ENCODE measurements at places on chromosomes 13 and 19.

- peaks cover 4% of the 10 kb centered on the region for H3K4me1 ChIP-seq
- no peak overlapping the region for H3K4me3 ChIP-seq
- ATAC-seq, result no peak
- no peak overlapping the region for H3K27ac ChIP-seq
- no peaks in the 10 kb centered on the region for H3K36me3 ChIP-seq
Observed at GRCh38 chr19:35109395-35110112, 6.1 kb upstream of the FXYD3 start.

DNA sequence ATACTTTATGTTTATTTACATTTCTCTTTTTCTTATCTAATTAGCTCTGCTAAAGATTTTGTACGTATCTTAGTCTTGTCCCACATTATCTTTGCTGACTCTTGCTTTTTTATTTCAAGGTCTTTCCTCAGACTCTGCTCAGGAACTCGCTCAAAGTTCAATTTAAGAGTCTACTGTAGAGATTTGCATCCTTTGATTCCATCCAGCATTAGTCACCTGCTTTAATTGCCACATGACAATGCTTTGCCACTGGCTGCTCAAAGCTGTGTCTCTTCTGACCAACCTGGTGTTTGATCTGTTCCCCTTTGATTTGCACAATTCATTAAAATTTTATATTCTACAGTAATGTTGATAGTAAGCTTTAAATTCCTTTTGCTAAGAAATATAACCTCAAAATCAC lies 157.9 kb upstream of the FREM2 start:
- no peaks in the 10 kb centered on the region for H3K4me1 ChIP-seq
- H3K4me3 ChIP-seq, result no peak overlapping the region
- no peaks in the 10 kb centered on the region for H3K27me3 ChIP-seq
- ATAC-seq, result no peak
- H3K27ac ChIP-seq, result no peak overlapping the region
- H3K36me3 ChIP-seq, result no peaks in the 10 kb centered on the region

DNA sequence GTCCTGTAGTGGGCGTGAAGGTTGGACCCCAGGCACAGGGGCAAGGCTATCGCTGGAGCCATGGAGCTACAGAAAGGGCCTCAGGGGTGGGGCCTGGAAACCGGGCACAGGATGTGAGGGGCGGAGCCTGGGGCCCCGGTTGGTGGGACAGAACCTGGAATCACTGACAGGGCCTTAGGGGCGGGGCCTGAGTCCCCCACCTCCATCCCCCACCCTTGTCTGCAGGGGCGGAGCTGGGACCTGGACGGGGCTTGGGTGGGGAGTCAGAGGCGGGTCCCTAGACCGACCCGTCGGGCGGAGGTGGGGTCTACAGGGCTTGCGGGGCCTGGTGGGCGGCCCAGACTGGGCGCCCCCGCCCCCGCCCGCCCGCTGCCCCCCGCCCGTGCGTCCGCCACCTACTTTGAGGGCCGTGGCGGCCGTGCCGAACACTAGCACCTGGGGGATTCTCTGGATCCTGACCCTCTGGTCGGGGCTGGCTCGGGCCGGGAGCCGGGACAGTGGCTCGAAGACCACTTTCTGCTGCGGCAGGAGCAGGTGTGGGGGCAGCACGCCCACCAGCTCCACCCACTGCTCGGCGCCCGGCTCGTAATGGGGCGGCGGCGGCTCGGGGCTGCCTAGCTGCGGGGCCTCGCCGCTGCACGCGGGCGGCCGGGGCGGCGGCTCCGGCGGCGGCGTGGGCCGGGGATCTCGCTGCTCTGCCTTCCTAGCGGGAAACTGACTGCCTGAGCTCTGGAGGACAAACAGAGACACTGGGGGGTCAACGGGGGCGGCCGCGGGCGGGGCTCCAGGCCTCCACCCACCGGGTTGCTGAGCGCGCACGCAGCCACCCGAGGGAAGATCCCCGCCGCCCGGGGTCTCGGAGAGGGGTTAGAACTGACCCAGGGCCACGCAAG lies 26.3 kb downstream of the DCAF15 start:
- H3K4me3 ChIP-seq, result peak overlapping the region; percentile 59
- no peaks in the 10 kb centered on the region for H3K27me3 ChIP-seq
- peak overlapping the region; percentile 81 for H3K27ac ChIP-seq
- peak; percentile 59 for ATAC-seq

GRCh38 chr13:34152996-34153395 lies 335.0 kb downstream of the RFC3 start:
- no peak overlapping the region for H3K27ac ChIP-seq
- ATAC-seq, result no peak
- H3K4me1 ChIP-seq, result peaks cover 8% of the 10 kb centered on the region
- H3K27me3 ChIP-seq, result peaks cover 9% of the 10 kb centered on the region

- H3K4me1 ChIP-seq, result peaks cover 72% of the 10 kb centered on the region
- no peak overlapping the region for H3K4me3 ChIP-seq
- no peaks in the 10 kb centered on the region for H3K27me3 ChIP-seq
Observed at GRCh38 chr13:40622761-40623160, 43.7 kb downstream of the FOXO1 start.

DNA sequence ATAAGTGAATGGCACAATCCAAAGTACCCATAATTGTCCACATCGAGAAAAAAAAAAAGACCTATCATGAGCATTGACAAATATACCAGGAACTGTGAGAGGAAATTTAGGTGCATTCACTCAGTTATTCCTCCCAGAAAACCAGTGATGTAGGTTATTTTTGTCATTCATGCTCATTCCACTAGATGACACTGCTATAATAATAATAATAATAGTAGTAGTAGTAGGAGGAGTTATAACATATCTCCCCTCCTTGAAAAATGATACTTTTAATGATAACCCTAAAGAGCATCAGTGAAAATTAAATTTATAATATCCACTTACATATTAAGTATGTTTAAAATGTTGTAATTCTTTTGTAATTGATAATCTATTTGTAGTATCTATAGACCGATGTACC lies 463.9 kb upstream of the MIR17HG start:
- no peak overlapping the region for H3K4me3 ChIP-seq
- ATAC-seq, result no peak
- no peak overlapping the region for H3K27ac ChIP-seq
- H3K4me1 ChIP-seq, result no peaks in the 10 kb centered on the region
- no peaks in the 10 kb centered on the region for H3K27me3 ChIP-seq

- no peaks in the 10 kb centered on the region for H3K4me1 ChIP-seq
- no peak for ATAC-seq
- H3K36me3 ChIP-seq, result no peaks in the 10 kb centered on the region
- peak overlapping the region; percentile 23 for H3K4me3 ChIP-seq
- H3K27ac ChIP-seq, result no peak overlapping the region
Observed at GRCh38 chr19:5492635-5493409, 37.6 kb downstream of the ZNRF4 start.

DNA sequence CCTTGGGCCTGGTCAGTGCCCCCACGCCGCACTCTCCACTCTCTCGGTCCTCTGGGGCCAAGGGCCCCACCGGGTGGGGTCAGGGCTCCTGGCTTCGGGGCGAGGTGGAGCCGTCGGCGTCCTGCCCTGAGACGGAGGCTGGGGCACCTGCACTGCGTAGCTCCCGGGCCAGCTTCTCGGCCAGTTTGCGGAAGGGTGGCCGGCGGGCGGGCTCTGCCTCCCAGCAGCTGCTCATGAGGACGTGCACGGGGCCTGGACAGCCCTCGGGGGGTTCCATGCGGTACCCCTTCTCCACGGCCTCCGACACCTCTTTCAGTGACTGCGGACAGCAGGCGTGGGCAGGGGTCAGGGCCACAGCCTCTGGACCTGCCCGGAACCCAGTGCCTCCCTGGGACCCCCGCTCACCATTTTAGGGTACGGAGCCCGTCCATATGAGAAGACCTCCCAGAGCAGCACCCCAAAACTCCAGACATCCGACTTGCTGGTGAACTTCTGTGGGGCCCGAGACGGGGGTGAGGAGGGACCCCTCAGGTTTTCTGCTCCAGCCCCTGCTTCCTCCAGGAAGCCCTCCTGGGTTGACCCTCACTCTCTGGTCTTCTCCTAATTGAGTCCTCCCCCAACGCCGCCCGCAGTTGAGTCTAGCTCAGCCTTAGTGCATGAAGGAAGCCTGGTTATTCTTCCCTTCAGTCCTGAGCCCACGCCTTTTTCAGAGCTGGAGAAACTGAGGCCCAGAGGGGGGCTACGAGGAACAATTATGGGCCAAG lies 6.3 kb upstream of the RAX2 start:
- no peak overlapping the region for H3K4me3 ChIP-seq
- H3K27me3 ChIP-seq, result peaks cover 20% of the 10 kb centered on the region
- no peak overlapping the region for H3K27ac ChIP-seq

All from stimulated activated memory B cell treated with anti-CD40 and anti-IgM and Interleukin-4, amounts not matched to agents 10 μg/mL and 1 μg/mL and 100 μg/mL, for 72 hours (primary cell).